CD4-positive, alpha-beta T cell treated with Interleukin-15 for 4 hours (primary cell): ENCODE measurements at places on chromosomes 6 and 20.

DNA sequence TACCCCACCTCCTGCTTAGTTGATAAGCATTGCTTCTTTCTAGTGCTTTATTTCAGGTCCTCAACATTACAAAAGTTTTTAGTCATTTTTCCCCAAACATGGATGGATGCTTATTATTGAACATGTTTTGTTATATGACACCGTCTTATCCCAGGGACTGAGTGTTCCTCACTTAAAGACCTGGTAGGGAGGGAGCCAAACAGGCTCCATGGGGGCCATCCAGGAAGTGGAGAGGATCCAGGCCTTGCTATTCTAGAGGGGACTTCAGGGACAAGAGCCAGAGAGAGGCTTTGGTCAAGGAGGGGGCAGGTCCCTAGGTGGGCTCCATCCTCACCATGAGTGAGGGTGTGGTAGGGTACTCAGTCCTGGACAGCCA is 7.4 kb downstream of the SLC32A1 start:
- DNase-seq = no peak

DNA sequence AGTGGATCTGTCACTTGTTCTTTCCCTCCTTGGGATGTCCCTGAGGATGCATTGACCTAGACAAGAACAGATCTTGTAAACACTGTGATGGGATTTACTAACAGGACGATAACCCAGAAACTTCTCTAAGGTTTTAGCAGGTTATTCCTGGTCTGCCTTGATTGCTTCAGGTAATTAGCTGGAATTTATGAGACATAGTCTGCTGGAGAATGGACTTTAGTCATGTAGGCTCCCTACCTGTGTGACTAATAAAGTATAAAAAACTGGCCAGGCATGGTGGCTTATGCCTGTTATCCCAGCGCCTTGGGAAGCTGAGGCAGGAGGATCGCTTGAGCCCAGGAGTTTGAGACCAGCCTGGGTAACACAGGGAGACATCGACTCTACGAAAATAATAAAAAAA is 96.1 kb downstream of the PAK5 start:
- no peak for DNase-seq

DNA sequence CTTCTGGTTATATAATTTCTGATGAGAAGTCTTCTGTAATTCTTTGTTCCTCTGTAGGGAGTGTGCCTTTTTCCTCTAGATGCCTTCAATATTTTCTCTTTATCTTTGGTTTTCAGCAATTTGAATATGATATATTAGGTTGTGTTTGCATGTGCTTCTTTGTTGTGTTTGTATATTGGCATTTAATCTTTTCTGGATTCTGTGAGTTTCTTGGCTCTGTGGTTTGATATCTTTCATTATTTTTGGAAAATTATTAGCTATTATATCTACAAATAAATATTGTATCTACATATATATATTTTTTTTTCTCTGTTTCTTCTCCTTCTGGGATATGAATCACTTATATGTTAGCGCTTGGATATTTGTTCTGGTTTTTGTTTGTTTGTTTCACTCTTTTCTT is 9.1 kb upstream of the DBNDD2 start:
- DNase-seq = no peak

DNA sequence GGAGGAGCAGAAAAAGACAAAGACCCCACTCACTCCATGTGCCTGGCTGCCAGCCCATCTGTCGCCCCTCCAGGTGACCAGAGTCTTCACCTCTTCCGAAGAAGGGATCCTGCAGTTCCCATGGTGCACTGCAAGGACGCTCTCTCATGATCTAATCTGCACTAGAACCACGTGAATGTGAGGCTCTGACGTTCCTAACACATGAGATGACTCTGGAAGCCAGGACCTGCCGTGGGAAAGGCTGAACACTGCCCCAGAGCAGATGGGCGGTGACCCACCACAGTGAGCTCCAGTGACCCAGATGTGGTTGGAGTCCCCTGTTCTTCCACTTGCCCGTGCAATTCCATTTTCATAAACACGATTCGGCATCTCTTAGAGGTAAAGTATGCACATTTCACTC is 39.6 kb upstream of the PDE10A start:
- no peak for DNase-seq

GRCh38 chr6:101404775-101405174 is 11.3 kb downstream of the GRIK2 start:
- DNase-seq = no peak

DNA sequence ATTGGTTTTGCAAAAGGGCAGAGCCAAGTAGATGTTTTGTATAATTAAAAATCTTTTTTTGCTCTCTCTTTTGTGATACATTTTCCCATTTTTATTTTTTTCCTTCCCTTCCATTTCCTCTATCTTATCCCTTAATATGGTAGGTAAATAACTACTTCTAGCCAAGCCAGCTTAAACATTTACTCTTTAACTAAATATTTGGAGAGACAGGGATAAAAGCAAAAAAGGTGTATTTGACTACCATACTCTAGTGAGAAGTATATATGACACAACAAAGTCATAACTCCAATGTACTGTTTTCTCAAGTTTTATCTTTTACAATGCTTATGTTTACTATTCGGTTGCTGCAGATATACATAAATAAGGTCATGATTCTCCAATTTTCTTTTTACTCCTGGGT is 154.7 kb downstream of the HIVEP2 start:
- no peak for DNase-seq

DNA sequence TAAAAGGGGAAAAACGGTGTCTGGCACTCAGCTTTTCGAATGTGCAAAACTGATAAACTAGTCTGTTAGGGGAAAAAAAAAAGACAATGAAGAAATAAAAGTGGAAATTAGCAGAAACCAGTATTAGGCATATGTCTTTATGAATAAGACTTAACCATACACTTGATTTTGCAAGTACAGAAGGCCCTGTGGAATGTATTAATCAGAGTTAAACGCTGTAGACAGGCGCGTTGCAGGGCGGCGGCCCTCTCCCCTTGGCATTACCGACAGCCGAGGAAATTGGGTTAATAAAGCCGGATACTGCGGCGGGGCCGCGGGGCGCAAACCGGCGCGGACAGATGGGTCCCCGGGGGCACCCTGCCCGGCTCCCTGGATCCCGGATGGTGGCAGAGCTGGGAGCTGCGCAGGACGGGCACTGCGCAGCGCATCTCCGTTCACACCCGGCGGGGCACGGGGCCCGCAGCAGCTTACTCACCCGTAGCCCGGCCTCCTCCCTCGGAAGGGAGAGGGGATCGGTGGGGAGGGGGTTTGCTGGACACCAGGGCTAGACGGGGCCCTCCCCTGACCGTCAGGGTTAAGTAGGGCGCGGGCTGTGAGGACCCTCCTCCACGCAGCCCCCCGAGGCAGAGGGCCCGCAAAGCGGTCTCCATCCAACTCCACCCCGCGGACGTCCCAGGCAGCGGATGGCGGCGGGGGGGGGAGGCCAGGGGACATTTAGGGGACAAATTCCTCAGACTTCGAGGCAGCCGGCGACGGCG is 2.0 kb downstream of the BHLHE23 start:
- no peak for DNase-seq

- DNase-seq = no peak
Measured at GRCh38 chr6:138198430-138199091, 19.7 kb downstream of the PBOV1 start.

DNA sequence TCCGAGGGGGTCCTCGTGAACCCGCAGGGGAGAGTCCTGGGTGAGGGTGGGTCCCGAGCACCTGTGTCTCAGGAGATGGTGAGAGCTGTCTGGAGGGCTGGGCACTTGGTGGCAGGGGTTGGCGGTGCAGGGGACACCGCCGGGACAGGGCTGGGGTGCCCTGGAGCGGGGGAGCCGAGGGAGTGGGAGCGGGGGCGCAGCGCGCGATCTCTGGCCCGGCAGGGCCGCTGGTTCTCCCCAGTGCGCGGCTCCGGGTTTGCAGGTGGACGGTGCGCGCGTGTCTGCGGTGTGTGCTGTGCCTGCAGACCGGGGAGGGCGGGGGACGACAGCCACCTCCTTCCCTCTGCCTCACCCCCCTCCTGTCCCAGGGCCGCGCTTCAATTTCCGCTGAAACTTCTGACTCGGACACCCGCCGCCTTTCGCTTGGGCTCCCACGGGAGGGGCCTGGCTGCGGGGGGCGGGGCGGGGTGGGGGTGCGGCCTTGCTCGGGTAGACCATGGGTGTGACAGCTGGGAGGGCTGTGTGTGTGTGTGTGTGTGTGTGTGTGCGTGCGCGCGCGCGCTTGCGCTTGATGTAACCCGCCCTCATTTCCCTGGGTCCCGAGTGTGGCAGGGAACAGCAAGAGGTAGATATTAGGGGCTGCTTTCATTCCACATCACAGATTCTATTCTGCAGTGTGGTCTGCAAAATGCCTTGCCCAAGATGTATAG is 1.2 kb downstream of the TRIB3 start:
- peak; percentile 77 for DNase-seq

DNA sequence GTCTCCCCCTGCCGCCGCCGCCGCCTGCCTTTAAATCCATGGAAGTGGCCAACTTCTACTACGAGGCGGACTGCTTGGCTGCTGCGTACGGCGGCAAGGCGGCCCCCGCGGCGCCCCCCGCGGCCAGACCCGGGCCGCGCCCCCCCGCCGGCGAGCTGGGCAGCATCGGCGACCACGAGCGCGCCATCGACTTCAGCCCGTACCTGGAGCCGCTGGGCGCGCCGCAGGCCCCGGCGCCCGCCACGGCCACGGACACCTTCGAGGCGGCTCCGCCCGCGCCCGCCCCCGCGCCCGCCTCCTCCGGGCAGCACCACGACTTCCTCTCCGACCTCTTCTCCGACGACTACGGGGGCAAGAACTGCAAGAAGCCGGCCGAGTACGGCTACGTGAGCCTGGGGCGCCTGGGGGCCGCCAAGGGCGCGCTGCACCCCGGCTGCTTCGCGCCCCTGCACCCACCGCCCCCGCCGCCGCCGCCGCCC is 474 bp downstream of the CEBPB start:
- peak; percentile 43 for DNase-seq

- no peak for DNase-seq
Measured at GRCh38 chr6:90095788-90096187, 200.9 kb downstream of the BACH2 start.

- no peak for DNase-seq
Measured at GRCh38 chr6:168291450-168291849, 28.1 kb downstream of the DACT2 start.

GRCh38 chr6:18997375-18997826 is 610.3 kb downstream of the RNF144B start:
- no peak for DNase-seq

- peak; percentile 62 for DNase-seq
Measured at GRCh38 chr20:36645998-36646397, at the start of gene SLA2. SLA2 (minus strand) TSS chr20:36646196; CDS start chr20:36641335, 4,861 bp downstream.

- DNase-seq = no peak
Measured at GRCh38 chr6:42101186-42101657, 41.2 kb downstream of the C6orf132 start.

- no peak for DNase-seq
Measured at GRCh38 chr6:100719883-100720682, 161.0 kb downstream of the ASCC3 start.

GRCh38 chr6:90709431-90709996 is 122.6 kb upstream of the MAP3K7 start:
- DNase-seq = no peak

DNA sequence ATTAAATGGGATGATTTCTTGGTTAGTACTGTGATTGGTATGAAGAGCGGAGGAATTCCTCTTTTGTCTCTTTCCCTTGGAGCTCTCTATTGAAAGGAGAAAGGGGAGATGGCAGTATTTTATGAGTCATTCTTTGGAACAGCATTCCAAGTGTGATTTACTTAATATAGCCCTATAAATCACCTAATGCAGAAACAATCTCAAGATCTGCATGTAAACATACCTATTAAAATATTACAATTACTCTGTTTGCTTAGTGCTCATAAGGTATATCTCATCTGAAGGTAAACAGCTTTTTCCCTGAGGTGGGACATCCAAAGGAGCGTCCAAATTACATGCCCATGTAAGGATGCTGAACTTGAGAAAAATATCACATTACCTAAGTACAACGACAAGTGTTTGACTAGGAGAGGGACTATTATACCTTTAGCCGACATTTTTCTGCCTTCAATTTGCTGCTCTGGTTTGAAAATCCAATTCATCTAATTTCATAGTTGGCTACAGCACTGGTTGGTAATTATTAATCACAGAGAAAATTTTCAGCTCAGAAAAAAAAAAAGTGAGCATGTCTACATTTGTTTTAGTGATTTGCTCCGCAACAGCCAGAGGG is 229.0 kb downstream of the FOXC1 start:
- DNase-seq = no peak

DNA sequence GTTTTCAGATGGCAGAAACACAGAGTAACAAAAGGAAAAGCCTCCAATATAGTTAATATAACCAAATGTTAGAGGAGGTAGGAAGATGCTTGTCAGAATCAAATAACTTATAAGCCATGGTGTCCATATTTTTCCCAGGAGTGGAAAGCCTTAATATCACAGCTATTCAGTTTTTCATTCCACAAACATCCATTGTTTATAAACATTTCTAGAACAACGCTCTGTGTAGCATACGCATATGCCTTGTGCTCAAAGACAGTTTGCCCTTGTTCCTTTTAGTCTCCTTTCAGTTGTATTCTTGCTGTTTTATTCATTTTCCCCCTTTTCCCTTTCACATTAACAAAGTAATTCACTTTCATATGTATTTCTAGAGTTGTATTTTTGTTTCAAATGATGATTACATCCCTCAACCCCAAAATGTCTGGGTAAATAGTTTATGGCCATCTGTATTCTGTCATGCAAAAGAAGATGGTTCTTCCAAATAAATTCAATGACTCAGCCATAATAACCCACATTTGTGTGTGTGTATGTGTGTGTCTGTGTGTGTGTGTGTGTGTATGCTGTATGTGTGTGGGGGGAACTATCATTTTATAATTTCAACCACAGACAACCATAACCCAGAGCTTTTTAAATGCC is 455.7 kb upstream of the SOX4 start:
- no peak for DNase-seq

GRCh38 chr20:38997622-38998021 is 35.5 kb downstream of the DHX35 start:
- no peak for DNase-seq

DNA sequence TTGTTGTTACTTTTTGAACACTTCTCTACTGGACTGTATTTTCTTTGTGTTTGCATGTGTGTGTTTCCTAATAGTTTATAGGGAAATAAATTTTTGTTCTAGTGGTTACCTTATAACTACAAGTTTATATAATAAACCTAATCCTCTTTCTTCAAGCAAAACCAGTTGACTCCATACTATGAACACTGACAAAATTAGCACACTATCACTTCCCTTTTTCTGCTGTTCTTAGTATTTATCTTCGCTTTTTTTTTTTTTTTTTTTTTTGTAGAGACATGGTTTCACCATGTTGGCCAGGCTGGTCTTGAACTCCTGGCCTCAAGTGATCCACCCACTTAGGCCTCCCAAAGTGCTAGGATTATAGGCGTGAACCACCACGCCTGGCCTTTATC is 25.0 kb upstream of the C6orf62 start:
- DNase-seq = no peak

DNA sequence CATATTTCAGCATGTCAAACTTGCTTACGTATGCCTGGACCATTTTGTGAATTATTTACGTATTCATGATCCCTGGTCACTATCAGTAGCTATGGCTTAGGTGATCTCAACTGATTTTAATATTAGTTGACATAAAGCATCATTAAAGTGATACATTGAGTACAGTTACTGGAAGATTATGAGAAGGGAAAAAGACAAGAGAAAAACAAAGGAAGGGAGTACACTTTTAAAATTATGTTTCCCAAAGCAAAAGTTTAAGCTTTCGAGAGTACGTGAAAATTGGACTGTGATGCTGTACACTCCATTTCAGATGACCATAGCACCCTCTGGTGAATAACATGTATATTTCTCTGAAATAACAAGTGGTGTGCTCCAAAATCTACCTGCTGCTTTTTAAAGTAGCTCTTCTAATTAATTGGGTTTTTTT is 215.0 kb upstream of the HSF2 start:
- DNase-seq = no peak
